ENCODE measurements at places on chromosomes 2 and 18. TPM values are rescaled to one million over a fixed set of nuclear protein-coding genes. Genes with fewer than 3 reads are reported as not detected.
A peak's percentile ranks its signal among the peaks of the same experiment; 100 is the strongest.

Gene MC2R
- 0.05 TPM for total RNA-seq

Gene NEURL3
- 1.2 TPM for total RNA-seq

Gene PDE11A
- total RNA-seq = not detected

GRCh38 chr2:196925768-196926561, 542 bp downstream of the PGAP1 start:
- DNase-seq = peak; percentile 7

- DNase-seq = no peak
Observed at GRCh38 chr2:150303281-150303680, 184.2 kb downstream of the RND3 start.

GRCh38 chr2:208406474-208407451, at the start of gene PTH2R:
Gene PTH2R, plus strand, starts transcription at chr2:208406792. Its CDS starts 252 bp downstream, at chr2:208407044.
- no peak for DNase-seq

DNA sequence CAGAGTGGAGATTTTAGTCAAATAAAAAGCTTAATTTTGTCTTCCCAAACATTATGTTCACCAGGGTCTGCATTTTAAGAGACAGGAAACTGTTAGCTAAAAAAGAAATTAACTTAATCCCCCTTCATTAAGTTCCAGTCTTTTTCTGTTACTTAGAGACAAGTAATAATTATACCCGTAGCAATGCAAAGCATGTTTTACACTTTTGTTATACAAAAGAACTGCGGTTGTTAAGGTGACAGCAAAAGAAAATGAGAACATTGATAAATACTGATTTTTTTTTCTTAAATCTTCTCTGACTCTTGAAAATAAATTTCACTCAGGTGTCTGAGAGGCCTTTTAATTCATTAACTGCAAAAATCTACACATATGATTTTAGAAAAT, 101.4 kb downstream of the MEIS1 start:
- DNase-seq = no peak

GRCh38 chr2:113979191-113980128, 89.6 kb downstream of the ACTR3 start:
- peak; percentile 24 for DNase-seq

- no peak for DNase-seq
Observed at GRCh38 chr2:106990297-106990696, 104.3 kb upstream of the ST6GAL2 start.

DNA sequence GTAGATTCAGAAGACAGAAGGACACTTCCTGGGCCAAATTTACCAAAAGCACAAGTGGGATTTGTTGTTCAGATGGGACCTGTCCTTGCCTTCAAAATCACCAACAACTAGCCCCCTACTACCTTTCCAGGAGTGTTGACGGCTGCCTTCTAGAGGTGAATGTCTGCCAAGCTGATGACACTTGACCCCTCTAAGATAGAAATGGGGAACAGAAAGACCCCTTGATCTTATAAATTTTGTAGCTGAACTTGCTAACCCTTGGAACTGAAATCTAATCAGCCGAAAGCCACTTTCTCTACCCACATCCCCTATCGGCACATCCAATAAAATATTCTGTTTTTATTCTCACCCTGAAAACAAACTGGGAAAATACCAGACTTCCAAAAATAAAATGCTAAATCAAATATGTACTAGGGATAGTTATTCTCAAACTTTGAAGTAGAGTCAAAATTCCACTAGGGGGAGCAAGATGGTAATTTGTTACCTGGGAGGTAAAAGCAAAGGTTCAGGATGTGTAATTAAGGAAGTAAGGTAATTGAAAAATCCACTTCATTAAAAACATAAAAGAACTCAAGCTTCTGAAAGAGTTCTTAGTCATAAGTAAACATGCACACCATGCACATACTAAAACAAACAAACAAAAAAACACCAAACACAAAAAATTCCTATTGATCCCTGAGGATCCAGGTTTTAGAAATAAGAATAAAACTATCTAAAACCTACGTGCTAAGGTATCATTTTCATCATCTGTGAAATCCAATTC, 119.2 kb downstream of the ANKRD44 start:
- DNase-seq = no peak

- DNase-seq = no peak
Observed at GRCh38 chr2:240030379-240031094, at the start of gene OR6B2. Gene OR6B2, minus strand, starts transcription at chr2:240030429. Its CDS starts 0 bp downstream, at chr2:240030429.

- DNase-seq = no peak
Observed at GRCh38 chr18:46184727-46185126, 80.5 kb downstream of the HAUS1 start.

GRCh38 chr18:12098374-12098773, 4.7 kb downstream of the ANKRD62 start:
- no peak for DNase-seq

Data from Panc1 (cell line).